ENCODE measurements at places on chromosomes 7 and 10.

DNA sequence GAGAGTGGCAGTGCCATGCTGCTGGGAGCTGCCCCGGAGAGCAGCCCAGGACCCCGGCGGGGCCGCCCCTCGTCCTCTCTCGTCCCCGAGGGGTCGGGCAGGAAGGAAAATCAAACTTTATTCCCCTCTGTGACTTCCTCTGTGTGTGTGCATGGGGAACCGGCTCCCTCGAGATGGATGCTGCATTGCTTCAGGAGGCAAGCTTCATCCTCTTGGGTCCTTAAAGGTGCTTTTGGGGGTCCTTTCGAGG is 726 bp downstream of the MCU start:
- no peak for DNase-seq

DNA sequence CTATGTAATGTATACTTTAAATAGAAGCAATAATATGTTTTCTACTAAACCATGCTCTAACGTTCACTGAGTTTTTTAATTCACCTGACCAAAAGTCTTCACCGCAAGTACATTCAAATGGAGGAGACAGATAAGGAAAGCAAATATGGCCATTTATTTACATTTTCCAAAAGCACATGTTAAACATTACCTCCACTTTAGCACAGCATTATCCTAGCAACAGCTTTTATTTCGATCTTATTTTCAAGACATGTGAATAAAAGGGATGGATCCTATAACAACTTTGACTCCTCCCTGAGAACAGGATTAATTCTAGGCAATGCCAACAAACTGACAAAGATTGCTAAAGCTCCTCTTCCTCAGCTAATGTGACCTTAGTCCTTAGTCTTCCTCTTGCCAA is 11.5 kb upstream of the GRM8 start:
- no peak for DNase-seq

GRCh38 chr10:22320591-22321155 is at the start of gene BMI1:
TSS of gene BMI1 (plus strand) at chr10:22321099. CDS start at chr10:22326450, 5,351 bp downstream.
- peak; percentile 91 for DNase-seq

- DNase-seq = no peak
Measured at GRCh38 chr10:82390866-82391658, 516.1 kb downstream of the NRG3 start.

- DNase-seq = no peak
Measured at GRCh38 chr7:3730276-3730675, 429.2 kb downstream of the SDK1 start.

DNA sequence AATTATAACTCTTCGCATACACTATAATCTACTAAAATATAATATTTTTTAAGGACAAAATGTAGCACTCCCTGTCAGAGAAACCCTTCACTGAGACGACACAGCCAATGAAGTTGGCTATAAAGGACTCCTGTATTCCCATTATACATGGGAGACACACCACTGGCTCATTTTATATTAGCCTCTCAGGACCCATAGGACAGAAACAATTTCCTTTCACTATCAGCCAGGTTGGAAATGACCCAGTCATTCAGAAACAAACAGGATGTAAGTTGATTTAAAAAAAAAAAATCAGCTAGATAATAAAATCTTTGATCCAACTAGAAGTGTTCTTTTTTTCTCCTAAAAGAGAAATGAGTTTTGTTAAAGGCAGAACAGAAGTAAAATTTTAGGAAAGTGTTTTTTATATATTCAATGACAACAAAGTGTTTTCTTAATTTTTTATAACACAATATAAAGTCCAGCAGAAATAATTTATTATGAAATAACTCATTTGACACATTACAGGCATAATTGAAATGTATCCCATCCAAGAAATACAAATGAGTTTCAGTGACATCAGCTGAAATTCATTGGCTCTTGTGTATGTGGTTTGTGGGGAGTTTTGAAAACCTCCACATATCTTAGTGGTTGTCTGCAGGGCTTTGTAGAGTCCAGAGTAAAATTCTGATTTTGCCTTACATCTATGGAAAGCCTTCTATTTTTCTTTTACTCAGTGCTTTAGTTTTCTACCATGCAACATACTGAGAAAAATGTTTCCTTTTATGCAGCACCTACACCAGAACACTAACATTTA is 64.1 kb downstream of the CTTNBP2 start:
- no peak for DNase-seq

GRCh38 chr7:45988405-45989057 is 67.5 kb upstream of the IGFBP3 start:
- no peak for DNase-seq

DNA sequence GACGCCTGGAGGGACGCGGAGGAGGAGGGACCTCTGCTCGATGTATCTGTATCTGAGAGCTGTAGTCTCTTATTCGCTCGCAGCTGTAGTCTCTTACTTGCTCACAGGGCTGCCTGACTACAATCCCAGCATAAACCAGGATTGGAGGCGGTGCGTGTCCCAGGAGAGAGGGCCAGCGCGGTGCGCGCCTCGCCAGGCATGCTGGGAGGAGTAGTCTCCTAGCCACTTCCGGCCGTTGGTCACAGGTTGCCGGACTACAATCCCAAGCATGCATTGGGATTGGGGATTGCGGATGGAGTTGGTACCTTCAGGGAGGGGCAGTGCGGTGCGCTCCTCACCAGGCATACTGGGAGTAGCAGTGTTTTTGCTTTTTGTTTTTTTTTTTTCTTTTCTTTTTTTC is 421.7 kb upstream of the NUPR2 start:
- DNase-seq = no peak

GRCh38 chr10:72274213-72274729 is 547 bp downstream of the DDIT4 start:
- peak; percentile 55 for DNase-seq

DNA sequence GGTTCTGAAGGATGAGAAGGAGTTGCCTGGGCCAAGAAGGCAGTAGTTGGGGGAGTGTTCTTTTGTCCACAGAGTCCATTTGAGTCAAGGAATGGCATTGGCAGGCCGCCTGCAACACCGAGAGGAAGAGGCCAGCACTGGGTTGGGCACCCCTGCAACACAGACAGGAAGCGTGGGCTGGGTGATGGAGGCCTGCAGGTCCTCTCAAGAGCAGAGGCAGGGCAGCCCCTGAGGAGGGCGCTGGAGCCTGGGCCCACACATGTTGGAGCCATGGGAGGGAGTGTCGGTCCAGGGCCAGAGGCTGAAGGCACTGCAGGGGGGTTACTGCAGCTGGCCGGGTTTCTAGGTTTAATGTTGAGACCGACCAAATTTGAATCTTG is 137.3 kb downstream of the PTPN20 start:
- DNase-seq = no peak

DNA sequence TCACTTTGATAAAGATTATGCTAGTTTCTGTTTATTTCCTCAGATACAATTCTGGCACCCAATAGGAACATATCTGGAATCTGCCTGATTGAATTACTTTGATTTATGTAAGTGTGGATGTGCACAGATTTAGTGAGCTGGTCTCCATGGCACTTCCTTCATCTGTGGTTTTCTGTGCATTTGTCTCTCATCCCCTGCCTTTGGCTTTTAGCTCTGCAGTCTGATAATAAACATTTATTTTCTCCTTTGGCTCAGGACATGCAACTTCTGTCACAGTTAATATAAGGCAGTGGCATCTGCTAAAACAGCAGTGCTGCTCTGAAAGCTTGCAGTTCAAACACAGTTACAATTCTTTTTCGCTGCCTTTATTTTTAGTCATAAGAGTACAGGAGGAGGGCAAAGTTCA is 273.7 kb upstream of the CHRM2 start:
- DNase-seq = no peak

- no peak for DNase-seq
Measured at GRCh38 chr7:47424523-47424922, 157.4 kb downstream of the TNS3 start.

GRCh38 chr10:25651534-25651933 is 282.5 kb upstream of the MYO3A start:
- DNase-seq = no peak

DNA sequence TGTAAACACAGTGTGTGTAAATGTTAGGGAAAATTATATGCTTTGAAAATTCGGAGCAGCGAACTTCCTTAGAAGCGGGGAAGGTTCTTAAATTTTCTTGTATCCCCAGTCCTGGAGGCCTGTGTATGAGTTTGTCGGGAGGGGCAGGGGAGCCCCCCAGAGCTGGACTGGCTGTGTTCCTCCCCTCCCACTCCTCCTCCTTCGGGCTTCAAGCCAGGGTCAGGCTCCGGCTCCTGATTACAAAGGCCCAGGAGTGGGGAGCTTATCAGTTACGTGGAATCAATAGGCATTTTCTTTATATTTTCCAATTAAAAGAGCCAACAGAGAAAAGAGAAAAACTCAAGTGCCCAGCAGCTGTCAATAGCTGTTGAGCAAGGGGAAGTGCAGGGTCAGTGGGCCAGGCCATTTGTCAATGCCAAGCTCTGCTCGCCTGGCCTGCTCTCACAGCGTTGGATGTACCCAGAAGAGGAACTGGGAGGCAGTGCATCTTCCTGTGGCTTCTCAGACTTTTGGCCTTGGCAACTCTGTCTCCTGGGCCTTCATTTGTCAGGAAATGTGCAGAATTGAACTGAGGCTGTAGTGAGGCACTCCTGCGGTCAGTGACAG is 156.9 kb upstream of the PCBD1 start:
- no peak for DNase-seq

DNA sequence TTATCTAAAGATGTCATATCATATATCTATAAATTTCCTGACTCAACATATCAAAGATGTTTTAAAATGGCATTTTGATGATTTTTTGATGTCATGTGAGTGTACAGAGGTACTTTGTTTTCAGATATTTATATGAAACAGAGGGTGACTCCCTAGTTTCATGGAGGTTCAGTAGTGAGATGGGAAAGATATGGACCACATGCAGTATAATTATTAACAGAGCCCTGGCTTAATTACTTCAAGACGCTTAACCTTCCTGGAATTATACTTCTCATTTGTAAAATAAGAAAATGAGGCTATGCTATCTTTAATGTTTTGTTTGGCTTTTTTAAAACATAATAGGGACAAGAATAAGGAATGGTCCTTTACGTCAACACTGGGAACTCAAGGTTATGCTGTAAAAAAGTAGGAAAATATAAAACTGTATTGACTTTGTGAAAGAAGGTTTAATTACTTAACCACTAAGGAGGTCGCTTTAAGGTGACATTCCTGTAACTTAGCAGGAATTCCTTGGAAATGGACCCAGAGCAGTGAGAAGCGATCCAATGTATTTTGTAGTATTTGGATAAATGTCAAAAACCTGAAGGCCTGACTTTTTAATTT is 821.0 kb upstream of the IGFBP3 start:
- DNase-seq = no peak

GRCh38 chr10:91613411-91614187 is 19.3 kb downstream of the PPP1R3C start:
- DNase-seq = peak; percentile 70

GRCh38 chr7:23343806-23344475 is 44.8 kb downstream of the MALSU1 start:
- DNase-seq = no peak

DNA sequence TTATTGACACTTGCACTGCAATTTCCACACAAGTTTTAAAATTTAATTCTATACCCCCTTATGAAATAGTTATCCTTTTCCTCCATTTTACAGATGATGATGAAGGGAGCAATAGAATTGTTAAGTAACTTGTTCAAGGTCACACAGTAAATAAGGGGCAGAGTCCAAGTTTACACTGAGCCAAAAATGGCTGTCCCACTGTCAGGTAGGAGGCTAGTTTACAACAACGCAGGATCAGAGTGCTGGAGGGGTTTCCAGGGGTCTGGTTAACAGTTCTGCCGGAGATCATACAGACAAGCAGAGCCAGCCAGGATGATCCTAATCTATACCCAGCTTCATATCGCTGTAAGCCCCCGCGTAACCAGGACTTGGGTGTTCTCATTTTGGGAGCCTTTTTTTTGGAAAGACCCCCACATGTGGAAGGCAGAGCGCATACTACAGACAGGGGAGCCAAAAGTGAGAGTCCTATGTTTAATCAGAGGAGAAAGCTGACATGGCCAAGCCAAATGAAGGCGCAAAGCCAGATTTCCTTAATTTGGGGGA is 524 bp upstream of the UNC5B start:
- DNase-seq = no peak

- DNase-seq = no peak
Measured at GRCh38 chr10:80518143-80518806, 19.4 kb upstream of the SH2D4B start.

DNA sequence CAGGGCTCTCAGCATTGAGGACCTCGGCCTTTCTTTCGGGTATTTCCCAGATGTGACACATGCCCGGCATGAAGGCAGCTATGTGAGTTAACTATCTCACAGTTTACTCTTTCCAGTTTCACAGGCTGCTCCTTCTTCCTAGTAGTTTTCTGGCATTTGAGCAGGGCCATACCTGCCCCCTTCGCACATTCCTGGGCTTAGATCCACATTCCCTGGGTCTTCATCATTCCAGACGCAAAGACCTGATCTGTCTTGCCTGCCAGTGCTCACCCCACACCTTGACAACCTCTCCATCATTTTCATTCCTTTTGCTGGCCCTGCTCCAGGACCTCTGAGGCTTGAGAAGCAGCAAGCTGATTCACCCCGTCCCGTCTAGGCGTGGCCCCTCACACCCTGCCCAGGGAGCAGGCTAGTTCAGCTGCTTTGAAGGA is 227.5 kb downstream of the WDR11 start:
- DNase-seq = no peak

- no peak for DNase-seq
Measured at GRCh38 chr10:119245272-119245671, 37.9 kb downstream of the GRK5 start.

GRCh38 chr7:74083928-74084721 is 521 bp downstream of the LIMK1 start:
- DNase-seq = peak; percentile 74

- DNase-seq = no peak
Measured at GRCh38 chr10:6491841-6492609, 88.1 kb downstream of the PRKCQ start.

- no peak for DNase-seq
Measured at GRCh38 chr10:61323726-61324125, 129.5 kb downstream of the TMEM26 start.

DNA sequence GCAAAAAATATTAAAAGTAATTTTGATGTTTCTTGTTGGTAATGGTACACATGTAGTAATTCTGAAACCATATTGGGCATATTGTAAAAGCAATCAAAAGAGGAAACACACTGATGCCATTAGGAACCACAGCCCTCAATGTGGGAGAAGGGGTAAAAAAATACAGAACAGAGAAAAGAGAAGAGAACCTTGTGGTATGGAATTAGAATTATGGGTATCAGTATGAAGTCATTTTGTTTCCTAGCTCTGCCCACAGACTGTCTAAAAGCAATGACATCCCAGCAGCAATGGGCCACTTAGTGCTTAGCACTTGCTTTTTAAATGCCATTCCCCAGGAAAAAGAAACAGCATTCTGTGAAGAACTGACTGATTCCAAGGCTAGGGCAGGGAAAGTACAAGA is 61.5 kb downstream of the CPVL start:
- DNase-seq = no peak

- no peak for DNase-seq
Measured at GRCh38 chr7:133645884-133646391, 393.1 kb downstream of the EXOC4 start.

- DNase-seq = no peak
Measured at GRCh38 chr7:30992414-30992813, 28.7 kb downstream of the GHRHR start.

GRCh38 chr7:91850455-91850854 is 30.0 kb downstream of the MTERF1 start:
- peak; percentile 10 for DNase-seq

- DNase-seq = no peak
Measured at GRCh38 chr7:115680921-115681320, 349.6 kb downstream of the TFEC start.

Measured in AG08396 (cell line).